ENCODE measurements at places on chromosomes 3 and 15. TPM values are rescaled to one million over a fixed set of nuclear protein-coding genes. Genes with fewer than 3 reads are reported as not detected.

Gene UBL7
- 53.3 TPM for total RNA-seq

- DNase-seq: no peak
These were observed 44.0 kb downstream of the IDH2 start for GRCh38 chr15:90058308-90058707.

DNA sequence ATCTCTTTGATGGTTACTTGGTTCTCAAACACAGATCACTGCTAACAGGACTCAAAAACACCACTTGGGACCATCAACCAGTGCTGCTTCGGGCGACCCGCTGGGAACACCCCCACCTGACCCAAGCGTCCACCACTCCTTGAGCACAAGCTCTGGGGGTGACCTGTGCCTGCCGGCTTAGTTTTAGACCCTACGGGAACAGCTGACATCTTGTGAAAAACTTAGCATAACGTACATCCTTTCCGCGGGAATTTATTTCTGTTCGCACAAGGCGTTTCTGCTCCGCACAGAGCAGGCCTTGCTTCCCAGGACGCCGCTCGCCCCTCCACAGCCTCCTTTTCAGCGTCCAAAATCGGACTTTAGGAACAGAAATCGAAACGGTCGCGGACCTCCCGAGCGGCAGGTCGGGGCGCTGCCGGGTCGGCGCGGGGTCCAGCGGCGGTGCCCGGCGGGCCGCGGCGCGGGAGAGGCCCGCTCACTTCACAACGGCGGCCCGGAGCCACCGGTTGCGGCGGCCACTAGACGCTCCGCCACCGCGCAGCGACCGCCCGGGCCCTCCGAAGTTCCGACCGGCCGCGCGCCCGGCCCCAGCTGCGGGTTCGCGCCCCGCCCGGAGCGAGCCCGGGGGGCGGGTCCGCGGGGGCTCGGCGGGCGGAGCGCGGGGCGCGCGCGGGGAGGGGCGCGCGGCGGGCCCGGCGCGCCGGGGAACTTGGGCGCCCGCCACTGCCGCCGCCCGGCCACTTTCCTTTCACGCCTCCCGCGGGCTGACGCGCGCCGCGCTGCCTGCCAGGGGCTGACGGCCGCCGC lies 959 bp downstream of the SFMBT1 start:
- DNase-seq: peak; percentile 42

GRCh38 chr3:81549388-81549787 lies 212.1 kb downstream of the GBE1 start:
- DNase-seq: no peak

GRCh38 chr3:51974963-51975851 lies at the start of gene ABHD14A:
ABHD14A (plus strand) TSS chr3:51975064; CDS start chr3:51975136, 72 bp downstream.
- peak; percentile 67 for DNase-seq

GRCh38 chr3:59052803-59053411 lies 3.1 kb upstream of the CFAP20DC start:
- peak; percentile 28 for DNase-seq

DNA sequence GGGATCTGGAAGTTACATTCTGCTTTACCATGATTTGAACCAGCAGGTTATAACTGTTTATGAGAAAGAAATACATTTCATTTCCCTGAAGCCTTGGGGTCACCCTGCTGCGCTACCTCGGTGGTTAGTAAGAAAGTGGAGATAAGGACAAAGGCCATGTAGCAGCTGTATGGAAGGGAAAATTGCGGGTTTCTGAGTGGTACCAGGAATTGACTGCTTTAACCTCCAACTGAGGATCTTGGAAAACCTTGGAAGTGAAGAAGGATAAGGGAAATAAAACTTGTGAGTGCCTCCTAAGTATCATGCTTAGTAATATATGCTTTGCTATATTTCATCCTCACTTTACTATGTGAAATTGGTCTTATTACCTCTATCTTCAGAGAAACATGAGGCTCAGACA lies 76.1 kb upstream of the GAP43 start:
- DNase-seq: no peak

Gene CTNNB1
- 104 TPM for total RNA-seq

DNA sequence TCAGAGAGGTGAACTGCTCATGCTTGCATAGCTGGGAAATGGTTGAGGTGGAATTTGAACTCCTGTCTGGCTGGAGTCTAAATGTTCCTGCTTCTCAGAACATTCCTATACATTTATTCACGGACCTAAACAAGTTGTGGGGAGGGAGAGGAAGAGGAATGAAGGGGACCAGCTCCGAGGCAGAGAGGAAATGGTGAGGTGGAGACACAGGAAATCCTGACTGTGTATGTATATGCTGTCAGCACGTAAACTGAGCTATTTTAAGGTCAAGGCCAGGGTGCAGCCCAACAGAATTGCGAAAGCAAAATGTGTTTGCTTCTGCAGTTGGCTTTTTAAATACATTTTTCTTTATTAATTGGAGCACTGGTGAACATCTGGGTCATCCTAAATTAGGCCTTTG lies 74.1 kb upstream of the POMGNT2 start:
- peak; percentile 62 for DNase-seq

GRCh38 chr3:66397745-66398144 lies 103.1 kb downstream of the LRIG1 start:
- DNase-seq: no peak

DNA sequence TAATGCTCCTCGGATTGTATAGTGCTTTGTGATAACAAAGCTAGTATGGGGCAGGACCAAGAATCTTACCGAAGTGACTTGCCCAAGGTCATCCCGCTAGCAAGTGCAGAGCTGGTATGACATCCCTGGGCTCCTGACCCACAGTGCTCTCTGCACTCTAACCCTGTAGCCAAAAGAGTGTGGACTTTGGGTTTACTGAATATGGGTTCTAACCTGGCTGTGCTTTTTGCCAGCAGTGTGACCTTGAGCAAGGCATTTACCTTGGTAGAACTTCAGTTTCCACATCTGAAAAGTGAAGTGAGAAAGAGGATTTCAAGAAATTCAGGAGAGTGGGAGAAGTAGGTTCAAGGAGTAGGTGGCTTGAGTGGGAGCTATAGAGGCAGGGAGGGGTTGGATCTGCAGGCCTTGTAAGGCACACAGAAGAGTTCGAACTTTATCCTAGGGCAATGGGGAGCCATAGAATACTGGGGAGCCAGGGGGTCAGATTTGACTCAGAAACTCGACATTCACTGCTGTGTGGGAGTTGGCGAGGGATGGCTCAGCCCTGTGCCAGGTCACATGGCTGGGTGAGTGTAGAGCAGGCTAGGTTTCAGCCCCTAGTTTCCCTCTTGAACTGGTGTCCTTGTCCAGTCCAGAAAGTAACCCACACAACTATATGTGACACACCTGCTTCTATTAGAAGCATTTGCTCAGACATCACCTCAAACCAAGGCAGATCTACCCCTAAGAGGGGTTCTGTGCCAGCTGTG lies 91.9 kb downstream of the RPLP1 start:
- no peak for DNase-seq

Gene DPP8
- 27.7 TPM for total RNA-seq

GRCh38 chr3:119239206-119239820 lies 1.4 kb downstream of the B4GALT4 start:
- DNase-seq: peak; percentile 29

Gene MCF2L2
- 3.7 TPM for total RNA-seq

DNA sequence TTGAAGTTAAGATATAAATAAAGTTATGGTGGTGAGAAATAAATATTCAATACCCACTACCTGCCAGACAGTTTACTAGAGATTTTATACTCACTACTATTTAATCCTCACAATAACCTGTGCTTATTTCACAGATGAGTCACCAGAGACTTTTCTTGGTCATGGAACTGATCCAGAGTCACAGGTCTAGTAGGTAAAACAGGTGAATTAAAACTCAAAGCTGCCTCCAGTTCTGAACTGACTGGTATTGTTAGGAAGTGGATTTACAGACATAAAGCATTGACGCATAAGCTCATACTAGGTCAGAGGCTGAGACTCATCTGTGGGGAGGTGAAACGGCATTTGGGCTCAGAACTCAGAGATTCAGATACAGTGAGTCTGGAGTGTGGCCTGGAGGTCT lies 1009.9 kb downstream of the AGBL1 start:
- DNase-seq: no peak

Gene ONECUT1
- total RNA-seq: not detected

GRCh38 chr3:126304704-126305103 lies 52.5 kb downstream of the KLF15 start:
- DNase-seq: no peak

GRCh38 chr3:113194823-113195401 lies 16.4 kb upstream of the BOC start:
- no peak for DNase-seq

DNA sequence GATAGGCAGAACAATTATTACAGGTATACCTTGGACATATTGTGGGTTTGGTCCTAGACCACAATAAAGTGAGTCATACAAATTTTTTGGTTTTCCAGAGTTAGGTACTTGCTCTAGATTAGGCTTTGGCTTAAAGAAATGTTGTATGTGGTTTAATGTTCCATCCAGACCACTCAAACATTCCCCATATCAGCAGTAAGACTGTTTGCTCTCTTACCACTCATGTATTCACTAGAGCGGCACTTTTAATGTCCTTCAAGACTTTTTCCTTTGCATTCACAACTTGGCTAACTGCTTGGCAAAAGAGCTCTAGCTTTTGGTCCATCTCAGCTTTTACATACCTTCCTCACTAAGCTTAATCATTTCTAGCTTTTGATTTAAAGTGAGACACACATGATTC lies 250.5 kb upstream of the SETMAR start:
- no peak for DNase-seq

Gene SI
- not detected for total RNA-seq

DNA sequence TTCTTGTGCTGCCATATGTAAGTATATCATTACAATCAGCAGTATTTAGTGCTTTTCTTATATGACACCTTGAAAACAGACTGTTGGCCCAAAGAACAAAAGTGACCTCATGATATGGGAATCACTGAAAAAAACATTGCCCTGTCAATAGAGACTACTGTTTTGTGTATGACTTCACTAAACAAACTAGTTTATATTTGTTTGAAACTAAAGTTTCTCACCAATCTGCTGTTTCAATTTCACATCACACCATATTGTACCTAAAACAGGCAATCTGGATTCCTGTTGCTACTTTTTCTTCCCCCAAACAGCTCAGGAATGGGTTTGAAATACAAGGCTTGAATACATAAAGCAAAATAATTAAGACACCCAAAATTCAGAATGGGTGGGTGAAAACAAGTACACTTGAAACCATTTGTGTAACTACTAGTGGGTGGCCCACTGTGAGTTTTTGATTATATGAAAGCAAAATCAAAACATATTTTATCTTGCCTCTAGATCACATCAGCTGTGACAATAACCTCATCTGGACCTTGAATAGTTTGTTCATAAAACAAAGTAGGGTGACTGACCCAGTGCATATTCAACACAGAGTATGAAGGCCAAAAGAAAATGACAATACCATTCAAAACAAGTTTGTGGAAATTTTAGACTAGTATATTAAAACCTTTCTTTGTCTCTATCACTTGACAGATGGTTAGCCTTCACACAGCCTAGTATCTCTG lies 5.9 kb downstream of the ZBTB20 start:
- DNase-seq: no peak

- DNase-seq: no peak
These were observed 809.9 kb downstream of the MCTP2 start for GRCh38 chr15:95041297-95041696.

Gene AHSG
- total RNA-seq: not detected

DNA sequence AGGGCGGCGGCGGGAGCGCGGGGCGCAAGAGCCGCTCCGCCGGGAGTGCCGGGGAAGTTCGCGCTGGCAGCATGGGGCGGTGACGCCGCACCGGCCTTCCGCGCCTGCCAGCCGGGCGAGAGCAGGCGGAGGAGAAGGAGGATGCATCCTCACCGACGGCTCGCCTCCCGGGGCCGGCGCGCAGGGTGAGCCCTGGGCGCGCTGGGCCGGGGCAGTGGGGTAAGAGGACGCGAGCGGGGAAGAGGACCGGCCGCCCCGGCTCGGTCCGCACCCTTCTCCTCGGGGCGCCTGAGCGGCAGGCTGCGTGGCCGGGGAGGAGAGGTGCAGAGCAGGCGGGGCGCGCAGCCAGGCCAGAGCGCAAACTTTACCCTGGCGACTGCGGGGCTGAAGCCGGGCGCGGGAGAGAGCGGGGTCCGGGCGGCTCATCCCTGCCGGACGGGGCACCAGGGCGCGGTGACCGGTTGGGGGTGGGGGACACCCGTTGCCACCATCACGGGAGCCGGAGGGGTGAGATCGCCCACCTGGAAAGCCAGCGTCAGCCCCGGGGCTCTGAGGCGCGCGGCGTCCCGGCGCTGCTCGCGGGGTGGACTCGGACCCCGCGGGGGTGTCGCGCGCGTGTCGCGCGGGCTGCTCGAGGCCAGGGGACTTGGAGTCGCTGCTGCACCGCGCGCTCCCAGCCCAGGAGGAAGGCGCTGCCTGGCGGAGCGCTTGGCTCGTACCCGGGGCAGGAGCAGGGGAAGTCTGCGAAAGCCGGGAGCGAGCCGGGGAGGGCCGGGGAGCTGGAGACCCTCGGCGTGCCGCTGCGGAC lies 542 bp downstream of the GABRA5 start:
- DNase-seq: no peak

- DNase-seq: no peak
These were observed 565.7 kb downstream of the FGF12 start for GRCh38 chr3:192161661-192162060.

GRCh38 chr15:91855684-91856489 lies 2.4 kb downstream of the SLCO3A1 start:
- DNase-seq: peak; percentile 35

GRCh38 chr3:177773717-177774116 lies 576.4 kb upstream of the TBL1XR1 start:
- DNase-seq: no peak

GRCh38 chr3:59472541-59472940 lies 422.7 kb upstream of the CFAP20DC start:
- no peak for DNase-seq

- no peak for DNase-seq
These were observed 4.7 kb downstream of the TRIM42 start for GRCh38 chr3:140682586-140682985.

DNA sequence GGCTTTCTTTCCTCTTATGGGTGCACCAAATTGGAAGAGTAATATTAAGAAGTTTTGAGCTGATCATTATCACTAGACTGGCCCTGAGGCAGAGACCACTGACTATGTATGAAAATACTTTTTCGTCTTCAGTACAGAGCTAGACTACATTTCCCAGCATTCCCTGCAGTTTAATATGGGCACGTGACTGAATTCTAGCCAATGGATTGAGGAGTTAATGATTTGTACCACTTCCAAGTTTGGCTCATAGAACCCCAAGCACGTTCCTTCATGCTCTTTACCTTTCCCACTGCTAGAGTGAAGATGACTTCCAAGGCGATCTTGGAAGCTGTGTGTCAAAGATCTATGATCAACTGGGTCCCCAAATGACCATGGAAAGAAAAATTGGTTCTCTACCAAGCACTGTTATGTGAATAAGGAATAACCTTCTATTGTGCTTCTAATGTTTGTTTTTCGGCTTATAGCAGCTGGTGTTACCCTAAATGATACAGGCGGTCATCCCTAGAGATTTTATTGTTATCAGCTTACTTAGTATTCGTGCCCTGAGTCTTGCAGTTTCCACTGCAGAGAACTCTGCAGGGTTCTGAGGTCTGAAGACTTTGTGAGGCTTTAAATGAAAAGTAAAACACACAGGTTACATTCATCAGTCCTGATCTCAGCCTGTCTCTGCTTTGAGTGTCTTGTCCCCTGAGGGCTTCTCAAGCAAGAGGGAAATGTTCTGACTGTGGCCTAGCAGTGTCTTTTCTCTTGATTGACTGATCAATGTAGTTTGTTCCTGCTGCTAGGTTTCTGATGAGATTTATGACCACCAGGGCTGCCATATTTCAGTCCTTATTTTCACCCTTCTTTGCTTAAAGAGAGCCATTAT lies 486.8 kb downstream of the PDCD6IP start:
- DNase-seq: no peak
